Activated CD4-positive, CD25-positive, alpha-beta regulatory T cell (primary cell): ENCODE measurements at places on chromosomes 5 and 9.

DNA sequence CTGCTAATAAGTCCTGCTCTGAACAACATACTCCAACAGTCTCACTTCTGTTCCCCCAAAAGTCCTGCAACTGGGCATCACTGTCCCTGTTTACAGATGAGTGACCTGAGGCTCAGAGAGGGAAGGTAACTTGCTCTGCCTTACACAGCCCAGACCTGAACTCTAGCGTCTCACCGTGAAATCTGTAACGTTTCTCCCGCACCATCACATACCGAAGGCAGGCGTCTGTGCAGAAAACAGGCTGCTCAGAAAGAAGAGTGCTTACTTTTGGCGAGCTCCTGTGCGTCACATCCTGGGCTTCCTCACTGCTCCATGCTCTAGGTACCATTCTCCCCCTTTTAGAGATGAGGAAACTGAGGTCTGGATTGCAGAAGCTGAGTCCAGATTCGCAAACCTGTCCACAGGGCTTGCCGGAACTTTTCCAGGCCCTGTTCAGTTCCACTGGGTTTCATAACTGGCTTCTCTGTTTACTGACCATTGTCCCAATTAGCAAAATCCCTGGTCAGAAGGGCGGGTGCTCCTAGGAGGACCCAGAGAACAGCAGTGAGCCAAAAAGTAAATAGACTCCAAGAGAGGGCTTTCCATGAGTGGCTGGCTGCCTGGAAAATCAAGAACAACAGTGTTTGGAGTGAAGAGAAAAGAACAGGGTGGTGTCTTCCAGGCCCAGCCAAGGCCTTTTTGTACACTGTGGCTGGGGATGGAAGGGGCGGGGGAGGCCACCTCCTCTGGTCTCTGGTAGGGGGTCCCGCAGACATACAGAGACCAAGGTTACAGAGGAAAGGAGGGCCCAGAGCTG is 27.1 kb downstream of the GSN start:
- DNase-seq, result no peak

GRCh38 chr5:99320436-99320835 is 391.6 kb upstream of the CHD1 start:
- no peak for DNase-seq

DNA sequence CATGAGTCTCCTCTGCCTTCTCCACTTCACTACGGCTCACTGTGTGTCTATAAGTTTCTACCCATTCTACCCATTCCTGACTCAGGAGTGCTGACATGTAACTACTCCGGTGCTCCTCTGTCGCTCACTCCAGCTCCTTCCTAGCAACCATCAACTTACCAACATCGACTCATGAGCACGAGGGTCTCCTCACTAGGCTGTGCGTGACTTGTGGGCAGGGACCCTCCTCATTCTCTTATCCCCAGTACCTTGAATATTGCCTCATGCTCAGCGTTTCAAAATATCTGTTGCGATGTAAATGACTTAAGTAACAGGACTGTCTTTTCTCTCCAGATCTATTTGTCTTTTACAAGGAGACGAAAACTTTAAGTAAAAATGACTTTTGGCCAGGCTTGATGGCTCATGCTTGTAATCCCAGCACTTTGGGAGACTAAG is 73.1 kb downstream of the BASP1 start:
- DNase-seq, result no peak

DNA sequence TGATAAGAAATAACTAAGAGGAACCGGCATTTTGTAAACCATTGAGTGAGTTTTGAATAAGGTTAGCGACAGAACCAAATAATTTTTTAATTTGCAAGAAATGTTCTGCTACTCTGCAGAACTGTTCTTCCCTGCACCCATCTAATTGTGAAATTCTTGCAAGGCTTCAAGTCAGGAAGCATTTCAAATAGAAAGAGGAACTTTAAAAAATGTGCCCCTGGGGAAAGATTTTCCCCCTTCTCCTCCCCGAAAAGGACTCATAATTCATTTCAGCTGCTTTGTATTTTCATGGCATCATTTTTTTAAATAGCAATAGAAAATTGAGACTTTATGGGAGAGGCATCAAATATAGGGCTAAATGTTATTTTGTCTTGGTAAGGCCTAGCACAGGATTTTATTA is 180.9 kb upstream of the ANKRD55 start:
- no peak for DNase-seq

DNA sequence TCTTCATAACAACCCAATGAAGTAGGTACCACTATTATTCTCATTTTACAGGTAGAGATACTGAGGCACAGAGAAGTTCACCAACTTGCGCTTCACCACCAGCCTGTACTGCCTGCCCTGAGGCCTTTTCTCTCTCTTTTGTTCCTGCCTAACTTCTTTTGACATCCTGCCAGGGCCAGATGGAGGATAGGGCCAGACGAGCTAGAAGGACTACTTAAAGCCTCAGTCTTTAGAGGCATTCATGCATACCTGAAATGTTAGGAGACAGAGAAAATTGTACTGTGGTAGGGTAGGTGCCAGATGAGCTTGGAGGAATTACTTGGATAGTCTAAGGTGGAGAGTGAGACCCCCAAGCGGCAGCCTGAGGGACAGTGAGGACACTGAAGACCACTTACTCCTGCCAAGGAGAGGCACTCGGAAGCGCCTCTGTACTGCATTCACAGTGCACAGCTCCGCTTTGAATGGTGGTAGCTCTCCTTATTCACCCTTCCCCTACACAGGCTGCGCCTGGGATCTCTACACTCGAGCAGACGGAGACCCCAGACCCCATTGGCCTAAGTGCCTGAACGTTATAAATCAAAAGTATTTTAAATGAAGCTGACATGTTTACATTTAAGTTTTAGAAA is 6.2 kb upstream of the ORM1 start:
- no peak for DNase-seq

- DNase-seq, result no peak
These were observed 287.5 kb downstream of the SMARCA2 start for GRCh38 chr9:2302606-2303005.

DNA sequence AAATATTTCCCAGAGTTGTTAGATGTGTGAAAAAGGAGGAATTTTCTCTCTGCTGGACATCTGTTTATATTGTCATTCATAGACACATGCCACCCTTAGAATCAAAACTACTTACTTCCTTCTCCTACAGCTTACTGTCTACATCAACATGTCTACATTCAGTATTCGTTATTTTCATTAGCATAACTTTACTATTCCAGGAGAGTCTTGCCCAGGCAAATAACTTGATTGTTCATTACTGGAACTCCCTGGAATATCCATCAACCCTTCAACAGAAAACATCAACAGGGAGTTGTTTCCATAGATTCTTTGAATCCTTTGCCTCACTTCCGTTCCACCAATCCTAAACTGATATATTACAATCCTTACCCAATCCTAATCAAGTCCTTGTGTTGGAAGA is 457.5 kb upstream of the ZNF608 start:
- no peak for DNase-seq

GRCh38 chr5:20572614-20573013 is 584.6 kb upstream of the CDH18 start:
- no peak for DNase-seq

DNA sequence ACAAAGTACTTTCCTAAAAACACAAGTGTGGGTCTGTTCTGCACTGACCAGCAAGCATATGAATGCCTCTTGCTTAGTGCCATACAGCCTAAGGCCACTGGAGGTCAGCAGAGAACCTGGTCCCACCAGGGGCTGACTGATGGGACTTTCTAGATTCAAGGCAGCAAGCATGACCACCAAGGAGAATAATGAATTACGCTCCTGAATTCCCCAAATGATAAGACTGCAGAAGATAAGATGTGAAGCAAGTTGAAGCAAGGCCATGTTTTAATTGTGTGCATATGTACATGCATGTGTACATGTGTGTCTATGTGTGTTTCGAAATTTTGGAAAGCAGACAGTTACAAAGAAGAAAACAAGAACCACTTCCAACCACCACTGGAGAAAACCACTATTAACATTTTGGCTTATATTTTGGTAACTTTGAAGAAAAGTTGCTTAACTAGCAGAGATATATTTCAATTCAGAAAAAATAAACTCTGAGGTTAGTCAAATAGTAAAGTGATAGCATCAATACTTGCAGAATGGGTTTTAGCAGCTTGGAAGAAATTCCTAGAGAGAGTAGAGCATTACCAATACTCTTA is 70.5 kb downstream of the ERP44 start:
- peak; percentile 23 for DNase-seq

GRCh38 chr5:10266137-10266536 is 16.1 kb downstream of the CCT5 start:
- no peak for DNase-seq

DNA sequence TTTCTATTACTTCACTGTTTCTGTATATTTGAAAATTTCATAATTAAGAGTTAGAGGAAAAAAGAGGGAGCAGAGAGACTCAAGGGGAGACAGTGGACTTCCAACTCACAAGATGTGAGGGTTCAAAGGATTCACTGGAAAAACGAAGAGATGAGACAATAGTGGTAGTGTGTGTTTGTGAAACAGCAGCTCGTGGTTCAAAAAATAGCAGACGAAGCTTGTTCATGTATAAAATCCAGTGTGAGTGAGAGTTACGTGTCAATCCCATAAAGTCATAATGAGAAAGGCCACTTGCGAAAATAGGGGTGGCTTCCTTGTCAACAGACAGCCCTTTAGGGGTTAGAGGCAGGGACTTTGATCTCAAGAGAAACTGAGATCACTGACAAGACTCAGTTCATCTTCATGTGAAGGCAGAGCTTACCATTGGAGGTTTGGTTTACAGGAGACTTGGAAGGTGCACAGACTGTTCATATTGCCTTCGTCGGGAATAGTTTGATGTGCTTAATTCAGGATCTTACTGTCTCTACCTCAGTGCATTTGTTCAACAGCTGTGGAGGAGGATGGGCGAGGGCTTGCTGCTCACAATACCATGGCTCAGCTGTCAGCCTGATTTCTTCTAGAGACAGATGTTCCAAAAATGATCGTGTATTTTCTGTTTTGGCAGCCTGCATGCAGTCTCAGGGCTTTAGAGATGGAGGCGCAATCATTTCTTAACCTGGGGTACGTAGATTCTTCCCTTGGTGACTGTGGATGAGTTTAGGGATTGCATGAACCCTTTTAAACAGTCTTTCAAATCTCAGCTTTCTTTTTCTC is 105.7 kb upstream of the KLF9 start:
- DNase-seq, result no peak

DNA sequence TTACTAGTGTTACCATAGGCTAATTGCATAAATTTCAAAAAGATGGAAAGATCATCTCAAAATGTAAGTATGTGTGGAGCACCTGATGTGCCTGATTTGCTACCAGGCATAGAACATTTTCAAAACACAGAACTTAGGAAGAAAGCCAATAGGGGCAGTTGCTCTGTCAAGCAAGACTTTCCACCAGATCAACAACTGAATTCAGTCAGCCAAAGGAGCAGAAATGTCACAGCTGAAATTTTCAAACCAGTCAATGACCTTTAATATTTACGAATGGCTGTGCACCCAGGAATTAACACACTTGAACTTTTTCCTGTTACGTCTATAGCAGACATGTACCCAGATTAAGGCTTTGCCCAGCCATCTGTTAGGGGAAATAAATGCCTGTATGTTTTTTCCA is 452.8 kb upstream of the PTGER4 start:
- no peak for DNase-seq

DNA sequence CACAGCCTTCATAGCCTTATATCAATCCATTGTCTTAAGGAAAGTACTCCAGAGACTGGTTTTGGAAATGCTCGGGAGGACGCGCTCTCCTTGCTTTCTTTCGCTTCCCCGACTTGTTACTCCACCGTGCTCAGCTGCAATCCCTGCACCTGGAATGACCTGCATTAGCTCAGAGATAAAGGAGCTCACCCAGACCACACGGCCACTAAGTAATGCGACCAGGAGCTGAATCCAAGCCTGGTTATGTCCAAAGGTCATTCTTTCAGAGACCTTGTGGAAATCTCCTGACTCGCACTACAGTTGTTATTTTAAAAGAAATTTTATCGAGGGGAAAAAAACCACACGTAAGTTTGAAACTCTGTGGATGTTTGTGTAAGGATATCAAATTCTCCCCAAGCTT is 135.3 kb upstream of the DPYSL3 start:
- no peak for DNase-seq

DNA sequence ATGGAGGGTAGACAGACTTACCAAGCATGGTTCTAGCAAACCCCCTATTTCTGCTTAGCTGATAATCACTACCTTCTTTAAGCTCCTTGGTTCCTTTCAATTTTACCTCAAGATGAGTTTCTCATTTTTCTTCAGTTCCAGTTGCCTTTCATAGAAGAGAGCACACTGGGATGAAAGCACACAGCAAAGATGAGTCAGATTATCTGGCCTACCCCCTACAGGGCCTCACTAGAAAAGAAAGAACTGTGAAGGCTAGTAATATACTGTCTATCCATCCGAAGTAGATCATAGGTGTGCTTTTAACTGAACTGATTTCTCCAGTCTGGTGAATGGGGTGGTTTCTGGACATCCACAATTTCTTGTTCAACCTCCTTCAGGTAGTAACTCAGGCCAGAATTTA is 122.5 kb downstream of the TRPM3 start:
- no peak for DNase-seq

- no peak for DNase-seq
These were observed 32.0 kb upstream of the HSD17B3 start for GRCh38 chr9:96333958-96334357.

- no peak for DNase-seq
These were observed 53.6 kb downstream of the HMHB1 start for GRCh38 chr5:143865426-143866025.

- DNase-seq, result no peak
These were observed 4.5 kb downstream of the DUSP1 start for GRCh38 chr5:172766287-172767108.

DNA sequence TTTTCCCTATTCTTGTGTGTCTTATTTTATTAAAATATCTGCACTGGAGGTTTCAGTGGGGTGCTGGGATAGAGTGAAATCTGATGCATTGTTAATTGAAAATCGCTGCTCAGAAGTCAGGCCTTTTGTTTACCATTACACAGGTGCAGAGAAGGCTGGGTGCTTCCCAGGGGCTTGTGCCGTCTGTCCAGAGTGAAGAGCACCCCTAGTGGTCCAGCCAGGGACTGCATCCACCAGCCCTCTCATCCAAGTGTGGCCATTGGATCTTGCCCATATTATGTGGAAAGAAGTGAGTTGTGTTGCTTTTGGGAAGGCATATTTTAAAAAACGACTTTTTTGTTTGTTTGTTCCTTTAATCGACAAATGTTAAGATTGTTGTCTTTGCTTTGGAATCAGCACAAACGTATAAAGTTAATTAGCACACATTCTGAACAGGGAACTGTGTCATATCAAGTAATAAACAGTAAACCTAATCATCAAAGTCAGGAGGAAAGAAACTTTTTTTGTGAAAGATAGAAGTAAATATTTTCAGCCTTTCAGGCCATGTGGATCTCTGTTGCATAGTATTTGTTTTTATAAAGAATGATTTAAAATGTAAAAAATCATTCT is 315.6 kb downstream of the MTRR start:
- DNase-seq, result peak; percentile 3

GRCh38 chr9:125839317-125839716 is 92.1 kb downstream of the PBX3 start:
- DNase-seq, result no peak
